NCI-H69 (cell line): ENCODE measurements at places on chromosomes 3 and 15.

GRCh38 chr3:129068291-129068886, 7.8 kb downstream of the GP9 start:
- peak; percentile 29 for DNase-seq

DNA sequence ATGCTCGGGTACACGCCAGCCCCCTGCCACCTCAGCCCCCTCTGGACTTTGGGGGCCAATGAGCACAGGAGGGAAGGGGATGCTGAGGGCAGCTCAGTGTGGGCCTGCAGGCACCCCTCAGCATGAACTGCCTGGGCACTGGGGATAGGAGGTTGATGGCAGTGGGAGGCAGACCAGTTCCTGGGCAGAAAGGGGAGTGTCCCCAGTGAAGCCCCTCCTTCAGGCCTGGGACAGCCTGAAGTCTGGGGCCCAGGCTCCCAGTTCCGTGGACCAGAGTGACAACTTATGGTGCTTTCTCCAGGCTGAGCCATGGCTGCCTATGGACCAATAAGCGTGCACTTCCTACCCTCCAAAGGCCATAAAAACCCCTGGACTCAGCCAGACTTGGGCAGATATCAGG, 63.3 kb upstream of the IMPG2 start:
- no peak for DNase-seq

GRCh38 chr15:52794665-52795463, 4.7 kb upstream of the ONECUT1 start:
- DNase-seq, result no peak

GRCh38 chr3:14431917-14432834, 29.8 kb downstream of the SLC6A6 start:
- DNase-seq, result peak; percentile 58
